ENCODE measurements at places on chromosomes 12 and 14.
A peak's percentile ranks its signal among the peaks of the same experiment; 100 is the strongest.

- no peak for DNase-seq
These were observed 17.5 kb downstream of the STON2 start for GRCh38 chr14:81382517-81383225.

- DNase-seq: no peak
These were observed 25.8 kb downstream of the SNRNP35 start for GRCh38 chr12:123483602-123484248.

DNA sequence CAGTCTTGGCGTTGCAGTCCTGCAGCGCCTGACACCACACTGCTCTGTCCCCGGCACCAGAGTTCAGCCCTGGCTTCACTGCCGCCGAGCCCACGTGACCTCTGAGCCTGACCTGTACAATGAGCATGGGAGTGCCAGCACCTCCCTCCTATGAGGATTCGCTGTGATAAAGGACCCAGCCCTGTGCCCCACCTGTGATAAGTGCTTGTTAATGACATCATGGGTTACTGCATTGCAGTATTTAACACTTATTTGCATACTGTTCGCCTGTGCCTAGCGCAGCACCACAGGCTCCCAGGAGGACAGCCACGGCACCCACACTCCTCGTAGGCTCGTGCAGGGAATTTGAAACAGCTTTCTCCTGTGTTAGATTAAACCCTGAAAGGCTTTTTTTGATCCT is 118.2 kb upstream of the GSC start:
- no peak for DNase-seq

DNA sequence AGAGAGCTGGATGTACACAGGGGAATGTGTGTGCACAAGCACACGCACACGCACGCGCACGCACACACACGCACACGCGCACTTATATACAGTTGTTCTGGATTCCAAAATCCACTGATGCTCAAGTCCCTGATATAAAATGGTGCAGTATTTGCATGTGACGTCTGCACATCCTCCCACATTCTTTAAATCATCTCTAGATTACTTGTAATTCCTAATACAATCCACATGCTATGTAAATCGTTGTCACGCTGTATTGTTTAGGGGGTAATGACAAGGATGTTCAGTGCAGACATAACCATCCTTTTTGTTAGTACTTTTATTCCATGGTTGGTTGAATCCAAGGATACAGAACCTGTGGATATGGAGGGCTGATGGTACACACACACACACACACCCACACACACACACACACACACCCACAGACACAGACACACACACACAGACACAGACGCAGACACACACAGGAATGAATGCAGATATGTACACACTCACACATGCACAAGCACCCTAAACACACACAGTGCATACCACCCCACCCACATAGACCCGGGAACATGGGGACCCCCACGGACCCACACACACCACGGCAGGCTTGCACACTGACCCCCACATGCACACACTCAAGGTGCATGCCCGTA is 188.5 kb upstream of the PRMT8 start:
- no peak for DNase-seq

DNA sequence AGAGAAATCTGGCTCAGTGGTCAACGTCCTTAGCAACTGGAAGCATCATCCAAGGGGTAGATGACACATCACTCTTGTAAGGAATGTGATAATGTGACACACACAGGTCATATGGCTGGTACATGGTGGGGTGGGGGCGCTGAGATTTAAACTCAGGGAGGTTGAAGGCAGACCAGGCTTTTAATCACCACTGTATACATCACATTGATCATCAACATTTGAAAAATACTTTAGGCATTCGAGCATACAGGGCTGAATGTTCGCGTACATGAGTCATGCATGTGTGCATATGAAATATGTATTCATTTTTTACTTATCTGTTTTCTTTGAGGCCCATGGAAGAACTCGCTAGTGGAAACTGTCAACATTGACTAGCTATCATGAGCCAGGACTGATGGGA is 976.4 kb downstream of the VRK1 start:
- DNase-seq: no peak

DNA sequence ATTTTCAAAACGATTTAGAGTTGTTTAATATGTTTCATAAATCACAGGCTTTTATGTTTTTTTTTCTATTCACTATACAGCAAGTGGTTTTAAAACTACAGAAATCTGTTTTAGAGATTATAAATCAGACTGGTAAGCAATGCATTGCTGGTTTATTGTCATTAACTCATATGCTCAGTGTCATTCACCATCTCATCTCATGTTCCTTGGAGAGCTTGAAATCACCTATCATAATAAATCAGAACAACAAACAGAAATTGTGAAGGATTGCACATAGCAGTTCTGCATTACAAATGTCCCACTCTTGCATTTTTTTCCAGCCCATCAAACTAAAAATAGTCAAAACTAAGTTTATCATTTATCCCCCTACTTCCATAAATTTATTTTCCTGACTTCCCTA is 470.8 kb downstream of the FSCB start:
- no peak for DNase-seq

DNA sequence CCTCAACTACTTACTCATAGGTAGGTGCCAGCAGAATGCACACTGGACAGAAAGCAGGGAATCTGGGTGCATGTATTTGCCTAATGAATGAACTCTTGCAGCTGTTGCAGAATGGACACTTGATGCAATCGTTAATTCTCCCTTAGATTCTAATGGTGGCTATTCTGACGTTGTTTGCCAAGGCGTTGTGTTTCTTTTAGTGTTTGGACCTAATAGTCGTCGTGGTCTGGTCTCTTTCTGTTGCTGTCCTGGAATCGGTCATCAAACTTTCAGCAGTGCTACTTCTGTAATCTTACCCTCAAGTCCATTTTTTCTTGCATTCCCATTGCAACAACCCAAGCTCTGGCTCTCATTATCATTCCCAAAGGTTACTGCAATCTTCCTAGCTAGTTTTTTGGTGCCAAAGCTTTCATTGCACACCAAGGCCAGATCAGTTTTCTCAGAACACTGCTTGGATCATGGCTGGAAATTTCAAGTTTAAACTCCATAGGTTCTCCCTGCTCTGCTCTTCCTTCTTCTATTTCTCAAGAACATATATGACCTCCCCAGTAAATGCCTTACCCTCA is 31.3 kb downstream of the BMP4 start:
- no peak for DNase-seq

DNA sequence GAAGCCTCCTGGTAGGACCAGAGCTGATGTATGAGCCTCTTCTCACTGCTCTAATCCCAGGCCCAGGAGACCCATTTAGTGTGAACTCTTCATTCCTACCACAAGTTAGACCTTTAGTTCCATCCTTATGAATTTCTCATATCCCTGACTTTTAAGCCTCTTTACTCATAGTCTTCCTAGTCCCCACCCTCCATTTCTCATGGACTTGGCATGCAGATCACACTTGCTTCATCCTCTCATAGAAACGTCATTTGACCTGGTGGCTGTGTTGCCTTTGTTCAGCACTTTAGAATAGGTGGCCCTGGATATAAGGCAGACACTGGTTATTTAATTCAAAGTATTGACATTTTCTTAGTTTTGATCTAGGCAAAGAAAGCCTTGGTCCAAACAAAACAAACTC is 99.5 kb downstream of the SLC16A7 start:
- no peak for DNase-seq

GRCh38 chr12:113997365-113997764 is 31.2 kb upstream of the RBM19 start:
- DNase-seq: no peak

- DNase-seq: peak; percentile 64
These were observed 54.0 kb downstream of the ZNF641 start for GRCh38 chr12:48296586-48297282.

DNA sequence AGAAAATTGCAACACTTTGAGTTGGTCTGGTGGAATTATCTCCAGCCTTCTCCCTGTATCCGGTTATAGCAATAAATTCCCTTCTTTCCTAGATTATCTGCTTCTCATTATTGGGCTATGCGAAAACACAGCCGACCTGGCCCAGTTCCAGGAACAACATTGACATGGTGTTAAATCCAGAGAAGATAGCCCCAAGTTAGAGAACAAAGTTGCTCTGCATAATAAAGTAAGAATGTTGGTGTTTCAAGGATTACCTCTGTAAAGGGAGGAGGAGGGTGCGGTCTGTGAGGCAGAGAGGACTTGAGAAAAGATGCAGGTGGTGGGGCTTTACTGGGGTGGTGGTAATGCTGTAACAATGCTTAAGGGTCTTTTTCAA is 12.1 kb downstream of the TCL1A start:
- DNase-seq: no peak

- no peak for DNase-seq
These were observed 2.0 kb upstream of the CCDC197 start for GRCh38 chr14:93994919-93995682.

- no peak for DNase-seq
These were observed 49.3 kb downstream of the C14orf132 start for GRCh38 chr14:96088481-96088880.

DNA sequence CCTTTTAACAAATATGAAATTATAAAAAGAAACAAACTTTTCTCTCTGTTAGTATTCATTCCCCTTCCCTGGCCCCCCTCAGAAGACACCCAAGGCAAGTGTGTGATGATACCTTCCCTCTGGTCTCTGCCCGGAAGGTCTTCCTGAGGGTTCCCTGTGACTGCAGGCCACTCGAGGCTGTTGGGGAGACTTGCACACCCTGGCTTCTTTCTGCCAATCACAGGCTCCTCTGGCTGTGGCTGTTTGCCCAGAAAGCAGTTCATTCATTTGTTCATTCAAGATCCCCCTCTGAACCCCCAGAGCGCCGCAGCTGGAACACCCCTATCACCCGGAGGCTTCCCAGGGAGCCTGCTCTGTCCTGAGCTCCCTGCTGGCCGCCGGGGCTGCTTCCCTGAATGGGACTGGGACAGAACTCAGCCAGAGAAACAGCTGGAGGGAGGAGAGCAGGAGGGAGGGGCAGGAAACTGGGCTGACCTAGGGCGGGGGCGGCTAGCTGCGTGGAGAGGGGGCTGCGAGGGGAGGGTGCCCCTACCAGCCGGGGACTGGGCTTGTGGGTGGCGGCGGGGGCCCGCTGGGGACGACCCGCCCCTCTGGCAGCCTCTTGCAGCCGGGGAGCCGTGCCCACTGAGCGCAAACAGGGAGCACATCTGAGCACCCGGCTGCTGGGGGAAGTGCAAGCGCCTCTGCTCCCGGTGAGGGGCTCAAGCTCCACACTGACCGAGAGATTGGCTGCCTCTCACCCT is at the start of gene CMKLR1:
TSS of gene CMKLR1 (minus strand) at position 397 of the 743 bp plus-strand sequence. CDS start 45,720 bp downstream, outside the sequence.
- peak; percentile 49 for DNase-seq

GRCh38 chr14:32403688-32404087 is 74.6 kb downstream of the AKAP6 start:
- no peak for DNase-seq

- DNase-seq: no peak
These were observed 412.8 kb upstream of the TBX3 start for GRCh38 chr12:115096588-115097397.

GRCh38 chr12:49892084-49892731 is 11.5 kb downstream of the FAIM2 start:
- peak; percentile 78 for DNase-seq

Measured in erythroblast (primary cell).